ENCODE measurements at places on chromosomes 7 and 10. TPM values are rescaled to one million over a fixed set of nuclear protein-coding genes. Genes with fewer than 3 reads are reported as not detected.

The NEUROD6 gene
- not detected for total RNA-seq

The FOXI2 gene
- not detected for total RNA-seq

The TWIST1 gene
- 24.9 TPM for total RNA-seq

The FXYD4 gene
- not detected for total RNA-seq

The ADK gene
- 22.6 TPM for total RNA-seq

The SPDYE6 gene
- total RNA-seq = not detected

The CPA4 gene
- 113 TPM for total RNA-seq

The ZNF736 gene
- total RNA-seq = 10.5 TPM

The SMARCD3 gene
- total RNA-seq = 41.3 TPM

The CALHM1 gene
- not detected for total RNA-seq

The PILRA gene
- 0.89 TPM for total RNA-seq

The SPDYE9 gene
- total RNA-seq = not detected

The LGI1 gene
- not detected for total RNA-seq

The CCL24 gene
- not detected for total RNA-seq

The TUBB8 gene
- not detected for total RNA-seq

The EGR2 gene
- 2.3 TPM for total RNA-seq

The EMX2 gene
- total RNA-seq = 0.59 TPM

The PAPOLB gene
- not detected for total RNA-seq

The COBL gene
- total RNA-seq = not detected

The SH2D4B gene
- total RNA-seq = not detected

The PTPRE gene
- total RNA-seq = 9.5 TPM

The TRPV5 gene
- total RNA-seq = not detected

The SEMA3E gene
- 0.18 TPM for total RNA-seq

The DNAJC12 gene
- total RNA-seq = 5.1 TPM

The LRIT1 gene
- not detected for total RNA-seq

The TSPAN12 gene
- total RNA-seq = 0.30 TPM

The CALML3 gene
- not detected for total RNA-seq

The CNPY1 gene
- not detected for total RNA-seq

The ARMC3 gene
- not detected for total RNA-seq

The NCF1 gene
- not detected for total RNA-seq

The OPN4 gene
- total RNA-seq = 0.14 TPM

The DOCK1 gene
- 69.8 TPM for total RNA-seq

The HMX3 gene
- total RNA-seq = not detected

The SPDYE2B gene
- not detected for total RNA-seq

The NPTX2 gene
- total RNA-seq = 1.5 TPM

The FRMD4A gene
- total RNA-seq = 28.5 TPM

The RARRES2 gene
- not detected for total RNA-seq

The SPDYE1 gene
- total RNA-seq = not detected

The PAX4 gene
- total RNA-seq = not detected

The NPC1L1 gene
- total RNA-seq = not detected

The BICC1 gene
- total RNA-seq = 21.9 TPM

The AKR1C2 gene
- total RNA-seq = 1.2 TPM

The ANKRD30A gene
- total RNA-seq = not detected

The LIPN gene
- total RNA-seq = not detected

The FZD8 gene
- total RNA-seq = 25.2 TPM

The PSMG3 gene
- total RNA-seq = 13.5 TPM

The SLC13A1 gene
- not detected for total RNA-seq

The SPDYE16 gene
- not detected for total RNA-seq

The LAMB1 gene
- 432 TPM for total RNA-seq

The SSC4D gene
- total RNA-seq = 0.59 TPM

The ATRNL1 gene
- total RNA-seq = 0.97 TPM

The CLCN1 gene
- not detected for total RNA-seq

The GIMAP2 gene
- under 0.01 TPM for total RNA-seq
